ENCODE measurements at places on chromosomes 16 and 17.

DNA sequence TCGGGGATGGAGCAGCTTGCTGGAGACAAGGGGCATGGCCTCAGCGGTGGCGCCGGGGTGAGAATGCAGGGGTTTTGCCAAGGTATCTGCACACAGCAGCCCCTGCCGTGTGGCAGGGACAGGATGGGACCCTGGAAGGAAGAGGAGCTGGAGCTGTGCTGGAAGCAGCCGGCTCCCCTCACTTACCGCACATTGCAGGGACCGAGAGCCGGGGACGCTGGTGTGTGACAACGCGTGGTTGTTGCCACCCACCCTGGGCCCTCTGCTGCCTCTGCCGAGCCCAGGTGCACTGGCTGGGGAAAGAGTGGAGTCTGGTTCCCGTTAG lies 3.0 kb downstream of the NUBP2 start:
- no peak overlapping the region for H3K27ac ChIP-seq
- no peaks in the 10 kb centered on the region for H3K27me3 ChIP-seq
- no peak for DNase-seq
- H3K4me1 ChIP-seq, result peaks cover 36% of the 10 kb centered on the region
- peaks cover 6% of the 10 kb centered on the region for H3K36me3 ChIP-seq
- H3K4me3 ChIP-seq, result no peak overlapping the region

DNA sequence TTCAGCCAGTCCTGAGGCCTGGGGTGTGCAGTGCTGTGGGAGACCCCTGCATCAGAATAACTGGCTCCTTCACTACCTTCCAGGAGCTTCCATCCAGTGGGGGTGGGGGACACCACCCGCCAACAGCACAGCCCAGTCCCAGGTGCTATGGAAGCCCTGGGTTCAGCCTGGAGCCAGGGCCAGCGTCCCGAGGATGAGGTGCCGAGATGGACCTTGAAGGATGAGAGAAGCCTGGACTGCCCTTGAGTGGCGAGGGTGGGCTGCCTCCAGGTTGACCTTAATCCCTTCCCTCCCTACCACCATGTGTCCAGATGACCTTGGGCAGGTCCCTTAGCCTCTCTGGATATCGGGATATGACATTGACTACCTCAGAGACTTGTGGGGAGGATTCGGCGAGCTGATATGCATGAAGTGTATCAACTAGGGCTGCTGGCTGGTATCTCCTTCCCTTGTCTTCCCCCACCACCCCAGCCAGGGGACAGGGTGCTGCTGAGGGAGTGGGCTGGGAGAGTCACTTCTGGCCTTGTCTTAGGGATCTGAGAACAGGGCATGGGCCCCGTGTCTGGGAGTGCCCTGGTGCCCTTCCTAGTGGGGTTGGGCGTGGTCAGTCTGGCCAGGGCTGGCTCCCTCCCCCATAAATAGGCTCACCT lies 14.2 kb upstream of the LASP1NB start:
- peak overlapping the region; percentile 72 for H3K27ac ChIP-seq
- no peak for DNase-seq
- peaks cover 17% of the 10 kb centered on the region for H3K36me3 ChIP-seq
- no peaks in the 10 kb centered on the region for H3K27me3 ChIP-seq
- peaks cover 32% of the 10 kb centered on the region for H3K4me1 ChIP-seq

DNA sequence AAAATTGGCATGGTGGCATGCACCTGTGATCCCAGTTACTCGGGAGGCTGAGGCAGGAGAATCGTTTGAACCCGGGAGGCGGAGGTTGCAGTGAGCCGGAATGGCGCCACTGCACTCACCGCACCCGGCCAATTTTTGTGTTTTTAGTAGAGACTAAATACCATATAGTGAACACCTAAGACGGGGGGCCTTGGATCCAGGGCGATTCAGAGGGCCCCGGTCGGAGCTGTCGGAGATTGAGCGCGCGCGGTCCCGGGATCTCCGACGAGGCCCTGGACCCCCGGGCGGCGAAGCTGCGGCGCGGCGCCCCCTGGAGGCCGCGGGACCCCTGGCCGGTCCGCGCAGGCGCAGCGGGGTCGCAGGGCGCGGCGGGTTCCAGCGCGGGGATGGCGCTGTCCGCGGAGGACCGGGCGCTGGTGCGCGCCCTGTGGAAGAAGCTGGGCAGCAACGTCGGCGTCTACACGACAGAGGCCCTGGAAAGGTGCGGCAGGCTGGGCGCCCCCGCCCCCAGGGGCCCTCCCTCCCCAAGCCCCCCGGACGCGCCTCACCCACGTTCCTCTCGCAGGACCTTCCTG lies at the start of gene HBQ1:
Gene HBQ1 (plus strand): TSS at position 359 of the 575 bp plus-strand sequence. CDS start 28 bp downstream, at position 387.
- H3K27me3 ChIP-seq, result peaks cover 4% of the 10 kb centered on the region
- no peak for DNase-seq
- H3K4me3 ChIP-seq, result no peak within 1 kb of the TSS
- H3K4me1 ChIP-seq, result peaks cover 18% of the 10 kb centered on the region
- no peak within 1 kb of the TSS for H3K27ac ChIP-seq

GRCh38 chr16:12775656-12776236 lies 27.9 kb downstream of the CPPED1 start:
- H3K4me1 ChIP-seq, result no peaks in the 10 kb centered on the region
- H3K4me3 ChIP-seq, result no peak overlapping the region
- no peak overlapping the region for H3K27ac ChIP-seq
- H3K27me3 ChIP-seq, result no peaks in the 10 kb centered on the region

GRCh38 chr17:52024300-52024870 lies 134.1 kb downstream of the CA10 start:
- no peaks in the 10 kb centered on the region for H3K36me3 ChIP-seq
- H3K4me3 ChIP-seq, result no peak overlapping the region
- H3K27ac ChIP-seq, result no peak overlapping the region

DNA sequence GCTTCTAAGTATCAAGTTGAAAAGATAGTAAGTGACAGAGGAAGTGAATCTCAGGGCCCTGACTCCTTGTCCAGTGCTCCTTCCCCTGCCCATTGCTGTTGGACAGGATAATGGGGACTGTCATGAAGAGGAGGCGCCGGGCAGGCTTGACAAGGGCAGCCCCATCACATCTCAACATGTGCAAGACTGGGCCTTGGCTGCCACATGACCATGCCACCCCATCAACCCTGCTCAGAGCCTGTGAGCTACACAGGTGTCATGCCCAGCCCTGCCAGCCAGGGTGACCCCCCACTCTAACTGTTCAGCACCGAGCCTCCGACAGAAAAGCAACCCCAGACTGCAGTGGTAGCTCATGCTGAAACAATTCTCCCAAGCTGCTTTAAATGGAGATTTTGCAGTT lies 171.6 kb downstream of the C16orf78 start:
- H3K36me3 ChIP-seq, result no peaks in the 10 kb centered on the region
- H3K4me1 ChIP-seq, result no peaks in the 10 kb centered on the region
- H3K27ac ChIP-seq, result no peak overlapping the region
- H3K27me3 ChIP-seq, result no peaks in the 10 kb centered on the region

DNA sequence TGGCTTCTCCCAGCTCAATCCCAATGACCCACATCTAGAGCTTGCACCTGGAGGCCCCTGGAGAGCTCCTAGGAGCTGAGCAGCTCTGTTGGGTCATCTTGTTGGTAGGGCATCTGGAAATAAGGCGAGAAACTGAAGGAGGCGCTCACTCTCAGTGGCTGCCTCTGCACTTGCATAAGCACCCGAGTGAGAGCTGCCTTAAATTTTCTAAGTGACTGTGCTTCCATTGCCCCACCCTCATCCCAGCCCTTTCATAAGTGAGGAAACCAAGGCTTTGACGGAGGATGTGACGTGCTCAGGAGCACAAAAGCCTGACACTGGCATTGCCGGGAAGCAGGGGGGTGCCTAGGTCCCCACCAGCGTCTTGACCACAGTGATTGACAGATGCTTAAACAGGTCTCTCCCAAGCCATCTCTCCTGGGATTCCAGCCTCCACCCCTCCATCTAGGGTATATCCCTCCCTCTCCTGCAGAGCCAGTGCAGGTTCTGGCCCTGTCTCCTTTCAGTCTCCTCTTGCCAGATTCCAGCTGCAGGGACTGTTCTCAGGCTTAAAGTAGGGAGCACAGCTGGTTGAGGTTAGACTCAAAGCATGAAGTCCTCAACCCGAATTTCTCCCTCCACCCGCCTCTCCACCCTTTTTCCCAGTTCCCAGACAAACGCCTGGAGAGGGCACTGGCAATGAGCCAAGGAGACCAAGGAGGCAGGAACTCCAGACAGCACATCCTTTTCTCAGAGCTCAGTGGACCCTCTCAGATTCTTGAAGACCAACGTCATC lies 113.7 kb downstream of the IRX5 start:
- no peaks in the 10 kb centered on the region for H3K36me3 ChIP-seq
- no peak for DNase-seq
- no peaks in the 10 kb centered on the region for H3K27me3 ChIP-seq
- no peak overlapping the region for H3K4me3 ChIP-seq
- no peaks in the 10 kb centered on the region for H3K4me1 ChIP-seq
- no peak overlapping the region for H3K27ac ChIP-seq

Measured in body of pancreas (tissue), 4 donors.